ENCODE measurements at places on chromosomes 4 and X.

- DNase-seq: no peak
Measured at GRCh38 chr4:60081839-60082238, 1118.3 kb upstream of the ADGRL3 start.

- DNase-seq: no peak
Measured at GRCh38 chr4:3518941-3519340, 13.3 kb downstream of the LRPAP1 start.

DNA sequence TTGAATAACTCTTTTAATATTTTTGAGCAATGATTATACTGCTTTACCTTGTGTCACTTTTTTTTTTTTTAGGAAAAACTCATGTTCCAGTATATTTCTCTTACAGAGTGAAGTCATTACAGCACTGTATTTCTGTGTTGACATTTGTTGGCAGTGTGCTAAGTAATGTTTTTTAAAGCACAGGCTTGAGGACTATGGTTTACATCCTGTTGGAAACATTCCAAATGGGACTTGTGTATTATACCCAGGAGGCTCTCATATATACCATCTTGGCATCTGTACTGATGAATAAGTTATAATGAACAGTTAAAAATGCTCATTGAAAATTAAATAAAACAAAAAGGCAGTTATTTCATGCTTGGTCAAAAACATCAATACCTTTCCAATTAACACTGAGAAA is 33.8 kb downstream of the CEP44 start:
- no peak for DNase-seq

- no peak for DNase-seq
Measured at GRCh38 chr4:7156328-7156727, 36.0 kb upstream of the SORCS2 start.
